MM.1S (cell line): ENCODE measurements at places on chromosomes 1 and 21.

GRCh38 chr1:3072391-3073185 lies 3.6 kb downstream of the PRDM16 start:
- no peak for DNase-seq
- no peaks in the 10 kb centered on the region for H3K4me1 ChIP-seq
- no peaks in the 10 kb centered on the region for H3K36me3 ChIP-seq
- peaks cover 84% of the 10 kb centered on the region for H3K27me3 ChIP-seq
- H3K4me3 ChIP-seq = no peak overlapping the region

DNA sequence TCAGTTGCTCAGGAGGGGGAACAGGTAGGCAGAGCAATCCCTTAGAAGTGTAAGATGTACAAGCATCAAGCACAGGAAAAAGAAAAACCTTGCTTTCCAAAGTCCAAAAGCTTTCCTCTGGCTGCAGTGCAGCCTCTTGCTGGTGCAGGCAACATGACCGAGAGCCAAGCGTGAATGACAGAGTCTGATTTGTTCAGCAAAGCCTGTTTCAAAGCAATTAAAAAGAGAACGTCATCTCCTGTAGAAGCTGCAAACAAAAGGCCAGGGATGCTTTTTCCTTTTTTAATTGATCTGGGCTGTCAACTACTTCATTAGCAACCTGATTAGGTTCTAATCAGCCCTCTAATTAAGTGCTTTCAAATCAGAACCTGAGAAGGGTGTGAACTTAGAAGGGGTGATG lies 38.2 kb upstream of the PLA2G2C start:
- H3K27ac ChIP-seq = no peak overlapping the region
- DNase-seq = no peak
- no peaks in the 10 kb centered on the region for H3K36me3 ChIP-seq
- no peak overlapping the region for H3K4me3 ChIP-seq
- no peaks in the 10 kb centered on the region for H3K4me1 ChIP-seq

DNA sequence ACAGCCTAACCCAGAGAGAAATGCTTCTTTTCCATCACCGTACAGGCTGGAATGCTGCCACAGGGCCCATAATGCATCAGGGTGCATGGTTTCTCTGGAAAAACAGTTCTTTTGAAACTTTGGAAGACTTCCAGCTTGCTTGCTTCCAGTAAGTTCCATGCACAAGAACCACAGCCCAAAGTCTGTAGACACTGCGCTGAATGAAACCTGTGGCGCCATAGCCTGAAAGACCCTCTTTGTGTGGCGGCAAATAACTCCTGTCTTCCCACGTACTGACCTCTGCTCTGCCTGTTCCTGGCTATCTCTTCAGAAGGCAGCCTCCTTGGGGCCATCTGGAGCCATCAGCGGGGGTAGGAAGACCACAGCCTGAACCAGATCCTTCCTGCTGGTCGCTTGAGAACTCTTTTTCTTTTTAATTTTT lies 15.1 kb downstream of the MIIP start:
- no peaks in the 10 kb centered on the region for H3K27me3 ChIP-seq
- H3K27ac ChIP-seq = no peak overlapping the region
- H3K36me3 ChIP-seq = no peaks in the 10 kb centered on the region

GRCh38 chr1:172699111-172699510 lies 40.2 kb downstream of the FASLG start:
- peak overlapping the region; percentile 53; the same call in 1 of the 2 replicates for H3K27ac ChIP-seq
- H3K4me3 ChIP-seq = no peak overlapping the region
- H3K4me1 ChIP-seq = peaks cover 44% of the 10 kb centered on the region
- peak; percentile 51 for DNase-seq
- no peaks in the 10 kb centered on the region for H3K27me3 ChIP-seq

GRCh38 chr1:67724928-67725560 lies 40.0 kb downstream of the GADD45A start:
- H3K4me1 ChIP-seq = peaks cover 12% of the 10 kb centered on the region
- H3K36me3 ChIP-seq = no peaks in the 10 kb centered on the region
- H3K27ac ChIP-seq = no peak overlapping the region
- H3K27me3 ChIP-seq = no peaks in the 10 kb centered on the region

- H3K27ac ChIP-seq = no peak overlapping the region
- H3K36me3 ChIP-seq = no peaks in the 10 kb centered on the region
- no peaks in the 10 kb centered on the region for H3K4me1 ChIP-seq
- no peak overlapping the region for H3K4me3 ChIP-seq
- peaks cover 90% of the 10 kb centered on the region for H3K27me3 ChIP-seq
Observed at GRCh38 chr21:41632748-41633475, 125.0 kb upstream of the TMPRSS2 start.

DNA sequence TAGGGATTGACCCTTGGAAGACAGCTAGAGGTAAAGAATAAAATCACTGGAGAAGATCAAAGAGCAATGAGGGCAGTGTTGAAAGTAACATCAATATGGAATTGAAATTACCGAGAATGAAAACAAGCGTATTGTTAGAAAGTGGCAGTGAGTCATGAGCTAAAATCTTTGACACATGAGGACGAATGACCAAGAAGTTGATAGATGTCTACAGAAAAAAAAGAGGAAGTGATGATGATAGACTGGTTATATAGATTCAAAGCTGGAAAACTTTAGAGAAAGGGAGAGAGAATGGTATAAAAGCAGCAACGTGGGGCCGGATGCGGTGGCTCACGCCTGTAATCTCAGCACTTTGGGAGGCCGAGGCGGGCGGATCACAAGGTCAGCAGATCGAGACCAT lies 12.5 kb upstream of the DNM3 start:
- no peak overlapping the region for H3K27ac ChIP-seq
- no peak overlapping the region for H3K4me3 ChIP-seq
- DNase-seq = no peak
- H3K27me3 ChIP-seq = no peaks in the 10 kb centered on the region

DNA sequence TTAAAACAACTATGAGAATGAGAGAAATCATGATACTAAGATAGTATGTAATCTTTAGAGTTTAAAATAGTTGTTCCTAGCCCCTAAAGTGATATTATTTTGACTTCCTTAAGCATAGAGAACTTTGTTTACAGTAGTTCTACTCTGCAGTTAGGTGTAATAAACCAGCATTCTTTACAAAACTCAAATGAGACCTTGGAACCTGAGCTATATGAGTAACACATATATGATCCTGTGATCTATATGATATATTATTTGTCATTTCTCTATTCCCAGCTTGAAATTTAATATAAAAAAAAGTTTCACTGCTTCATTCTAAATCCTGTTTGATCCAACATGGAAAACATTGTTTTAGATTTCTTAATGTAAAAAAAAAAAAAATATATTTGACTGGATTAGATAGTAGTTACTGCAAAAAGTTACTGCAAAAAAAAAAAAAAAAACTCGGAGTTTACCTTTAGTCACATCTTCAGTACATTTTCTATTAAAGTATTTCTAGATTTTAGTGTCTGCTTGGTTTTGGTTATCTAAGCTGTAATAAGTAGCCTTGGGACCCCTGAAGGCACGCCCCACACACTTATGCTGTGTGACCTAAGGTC lies 463.8 kb downstream of the USP25 start:
- H3K4me1 ChIP-seq = peaks cover 5% of the 10 kb centered on the region; the same call in 1 of the 2 replicates
- no peaks in the 10 kb centered on the region for H3K36me3 ChIP-seq
- peak; percentile 12 for DNase-seq
- H3K4me3 ChIP-seq = peak overlapping the region; percentile 66
- H3K27ac ChIP-seq = peak overlapping the region; percentile 68; the same call in 1 of the 2 replicates

DNA sequence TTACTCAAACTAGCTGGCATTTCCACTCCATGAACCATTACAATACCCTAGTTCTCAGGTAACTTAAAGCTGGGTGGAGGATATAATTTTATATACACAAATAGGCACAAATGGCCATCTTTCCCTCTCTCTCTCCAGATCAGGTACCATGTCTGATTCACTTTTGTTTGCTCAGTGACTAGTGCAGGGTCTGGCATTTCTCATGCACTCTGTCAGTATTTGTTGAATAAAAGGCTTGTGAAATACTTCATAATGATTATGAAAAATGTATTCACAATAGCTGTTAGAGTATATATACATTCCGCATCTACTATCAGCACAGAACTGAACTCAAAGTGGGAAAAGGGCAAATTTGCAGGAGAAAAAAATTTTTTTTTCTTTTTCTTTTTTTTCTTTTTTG lies 510.2 kb upstream of the USP24 start:
- H3K4me1 ChIP-seq = no peaks in the 10 kb centered on the region
- no peak overlapping the region for H3K4me3 ChIP-seq
- no peak for DNase-seq
- no peak overlapping the region for H3K27ac ChIP-seq
- no peaks in the 10 kb centered on the region for H3K27me3 ChIP-seq
